Suprapubic skin (tissue), 4 donors: ENCODE measurements at places on chromosomes 13 and 19. TPM values are rescaled to one million over a fixed set of nuclear protein-coding genes. Genes with fewer than 3 reads are reported as not detected.

The LGALS14 gene
- total RNA-seq, result not detected

The FFAR1 gene
- not detected for total RNA-seq

GRCh38 chr13:67184247-67184646, 45.9 kb downstream of the PCDH9 start:
- no peak for DNase-seq

DNA sequence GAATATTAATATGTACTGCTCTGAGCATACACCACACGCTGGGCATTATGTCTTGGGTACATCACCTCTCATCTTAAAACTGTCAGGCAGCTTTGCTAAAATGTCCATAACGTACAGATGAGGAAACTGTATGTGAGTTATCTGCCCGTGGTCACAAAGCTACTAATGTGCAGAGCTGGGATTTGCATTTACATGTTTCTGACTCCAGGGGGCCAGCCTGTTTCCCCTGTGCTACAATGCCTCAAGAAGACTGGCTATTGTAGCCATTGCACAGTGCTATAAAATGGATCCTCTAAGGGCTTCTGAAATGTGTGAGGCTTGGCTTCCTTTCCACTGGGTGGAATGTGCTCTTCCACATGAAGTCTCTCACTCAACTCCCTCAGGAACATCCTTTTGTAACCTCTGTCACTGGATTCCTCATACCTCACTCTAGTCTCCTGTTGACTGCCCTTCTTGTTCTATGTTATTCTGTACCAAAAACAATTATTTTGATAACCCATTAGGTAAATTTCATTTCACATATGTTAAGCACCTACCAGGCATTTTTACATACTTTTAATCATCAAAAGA, 95.6 kb upstream of the HTR2A start:
- no peak for DNase-seq

DNA sequence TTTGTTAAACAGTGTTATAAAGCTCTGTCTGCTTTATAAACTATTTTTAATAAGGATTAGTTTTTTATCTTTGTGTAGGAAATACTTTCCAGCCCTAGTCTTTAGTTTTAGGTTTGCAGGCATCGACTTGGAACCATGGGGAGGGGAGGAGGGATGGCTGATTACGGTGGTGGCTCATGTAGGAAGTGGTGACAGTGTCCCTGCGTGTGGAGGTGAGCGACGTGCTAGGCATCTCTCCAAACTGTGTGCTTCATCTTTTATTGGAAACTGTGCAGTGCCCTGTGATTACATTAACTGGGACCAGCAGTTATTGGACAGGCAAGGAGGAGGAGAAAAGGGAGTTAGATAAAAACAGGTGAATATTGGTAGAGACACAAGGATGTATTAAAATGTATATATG, 203.8 kb downstream of the ATP8A2 start:
- DNase-seq, result no peak

GRCh38 chr13:53445686-53446085, 417.1 kb downstream of the OLFM4 start:
- no peak for DNase-seq

DNA sequence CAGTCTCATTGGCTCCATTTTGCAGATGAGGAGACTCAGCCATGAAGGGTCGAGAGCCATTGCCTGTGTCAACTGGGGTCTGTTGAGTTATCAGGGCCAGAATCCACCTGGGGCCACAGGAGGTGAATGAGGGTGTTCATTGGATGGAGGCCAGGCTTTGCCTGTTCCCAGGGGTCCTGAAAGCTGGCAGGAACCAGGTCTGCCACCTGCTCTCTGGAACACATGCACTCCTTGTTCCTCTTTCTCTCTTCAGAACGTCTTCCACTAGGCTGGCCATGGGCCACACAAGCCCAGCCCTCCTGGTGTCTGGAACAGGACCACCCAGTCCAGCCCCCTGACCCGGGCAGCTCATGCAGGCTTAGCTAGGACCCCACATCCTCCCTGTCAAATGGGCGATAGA, 21.1 kb downstream of the PPP1R37 start:
- no peak for DNase-seq

DNA sequence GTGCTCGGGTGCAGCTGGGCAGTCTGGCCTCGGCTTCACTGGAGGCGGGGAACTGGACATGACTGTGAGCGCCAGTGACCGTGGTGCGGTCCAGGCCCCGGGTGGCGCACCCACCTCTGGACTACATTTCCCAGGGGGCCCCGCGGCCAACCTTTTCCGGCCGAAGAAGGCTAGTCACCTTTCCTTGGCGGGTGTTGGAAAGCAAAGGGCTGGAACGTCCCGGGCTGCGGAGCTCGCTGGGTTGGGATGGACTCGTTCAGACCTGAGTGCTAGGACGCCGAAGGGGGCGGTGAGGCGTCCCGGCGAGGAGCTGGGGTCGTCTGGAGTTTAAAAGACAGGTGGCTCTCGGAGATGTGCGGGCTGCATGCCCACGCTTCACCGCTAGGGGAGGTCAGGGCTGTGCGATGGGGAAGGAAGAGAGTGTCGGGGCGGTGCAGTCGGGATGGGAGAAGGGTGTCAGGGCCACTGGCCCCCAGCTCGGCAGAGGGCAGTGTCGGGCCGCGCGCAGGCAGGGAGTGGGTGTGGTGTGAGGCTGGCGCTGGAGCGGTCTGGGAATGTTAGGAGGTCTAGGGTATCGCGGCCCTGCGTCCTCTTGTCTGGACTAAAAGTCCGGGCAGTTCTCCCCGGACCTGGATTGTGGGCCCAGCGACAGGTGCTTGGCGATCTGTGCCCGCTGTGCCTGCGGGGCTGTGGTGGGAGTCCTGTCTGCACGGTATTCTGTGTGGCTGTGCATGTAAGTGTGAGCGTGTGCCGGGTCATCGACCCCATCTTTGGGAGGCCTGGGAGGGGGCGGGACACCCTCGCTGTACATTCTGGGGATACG, 57.1 kb downstream of the ZNF568 start:
- DNase-seq, result peak; percentile 89

GRCh38 chr13:87810920-87811344, 139.8 kb downstream of the SLITRK5 start:
- no peak for DNase-seq

DNA sequence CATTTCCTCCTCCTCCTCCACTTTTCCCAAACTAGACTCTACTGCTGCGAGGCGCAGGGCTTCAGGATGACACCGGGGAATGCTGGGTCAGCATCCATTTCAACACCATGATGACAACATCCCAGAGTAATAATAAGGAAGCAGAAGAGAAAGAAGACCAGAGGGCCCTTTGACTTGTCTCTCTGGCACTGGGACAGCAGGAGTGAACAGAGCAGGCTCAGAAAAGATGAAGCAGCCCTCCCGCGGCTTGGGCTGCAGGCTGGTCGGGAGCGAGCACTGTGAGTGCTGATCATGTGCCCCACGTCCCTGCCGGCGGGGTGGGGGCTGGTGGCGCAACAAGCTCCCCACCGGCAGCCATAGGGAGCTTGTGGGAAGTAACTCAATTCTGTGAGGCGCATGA, 30.5 kb downstream of the RANBP3 start:
- peak; percentile 84 for DNase-seq
